ENCODE measurements at places on chromosomes 12 and 14.

GRCh38 chr12:69278814-69279782, 39.7 kb downstream of the CPSF6 start:
- no peak for DNase-seq

DNA sequence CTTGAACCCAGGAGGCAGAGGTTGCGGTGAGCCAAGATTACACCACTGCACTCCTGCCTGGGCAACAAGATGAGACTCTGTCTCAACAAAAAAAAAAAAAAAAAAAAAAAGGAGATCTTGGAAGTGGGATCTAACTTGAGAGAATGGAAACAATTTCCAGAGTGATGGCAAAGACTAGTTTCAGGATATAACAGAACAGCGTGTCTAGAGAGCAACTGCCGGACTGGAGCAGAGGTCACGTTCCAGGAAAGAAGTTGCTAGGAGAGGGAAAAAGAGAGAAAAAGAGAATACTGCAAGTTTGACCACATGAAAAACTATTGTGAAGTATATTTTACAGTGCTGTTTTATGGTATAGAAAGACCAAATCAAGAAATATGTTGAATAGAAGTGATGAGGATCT, 118.0 kb downstream of the MON2 start:
- DNase-seq: no peak

DNA sequence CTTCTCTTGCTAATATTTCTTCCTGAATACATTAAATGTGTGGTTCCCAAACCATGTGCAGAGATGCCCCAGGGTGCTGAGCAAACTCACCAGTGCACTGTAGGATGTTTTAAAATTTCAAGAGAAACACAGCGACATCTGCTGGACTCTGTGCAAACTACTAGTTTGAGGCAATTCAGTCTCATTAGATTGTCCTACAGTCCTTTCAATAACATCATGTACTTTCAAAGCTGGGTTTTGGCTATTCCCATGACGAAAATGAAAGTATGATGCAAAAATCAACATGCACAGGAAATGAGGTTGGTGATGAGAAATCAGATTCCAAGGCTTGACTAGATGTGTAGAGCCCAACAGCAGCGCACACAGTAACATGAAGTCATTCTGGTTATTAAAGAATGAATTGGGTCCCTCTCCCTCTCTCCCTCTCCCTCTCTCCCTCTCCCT, 66.3 kb downstream of the CLIP1 start:
- peak; percentile 28 for DNase-seq

DNA sequence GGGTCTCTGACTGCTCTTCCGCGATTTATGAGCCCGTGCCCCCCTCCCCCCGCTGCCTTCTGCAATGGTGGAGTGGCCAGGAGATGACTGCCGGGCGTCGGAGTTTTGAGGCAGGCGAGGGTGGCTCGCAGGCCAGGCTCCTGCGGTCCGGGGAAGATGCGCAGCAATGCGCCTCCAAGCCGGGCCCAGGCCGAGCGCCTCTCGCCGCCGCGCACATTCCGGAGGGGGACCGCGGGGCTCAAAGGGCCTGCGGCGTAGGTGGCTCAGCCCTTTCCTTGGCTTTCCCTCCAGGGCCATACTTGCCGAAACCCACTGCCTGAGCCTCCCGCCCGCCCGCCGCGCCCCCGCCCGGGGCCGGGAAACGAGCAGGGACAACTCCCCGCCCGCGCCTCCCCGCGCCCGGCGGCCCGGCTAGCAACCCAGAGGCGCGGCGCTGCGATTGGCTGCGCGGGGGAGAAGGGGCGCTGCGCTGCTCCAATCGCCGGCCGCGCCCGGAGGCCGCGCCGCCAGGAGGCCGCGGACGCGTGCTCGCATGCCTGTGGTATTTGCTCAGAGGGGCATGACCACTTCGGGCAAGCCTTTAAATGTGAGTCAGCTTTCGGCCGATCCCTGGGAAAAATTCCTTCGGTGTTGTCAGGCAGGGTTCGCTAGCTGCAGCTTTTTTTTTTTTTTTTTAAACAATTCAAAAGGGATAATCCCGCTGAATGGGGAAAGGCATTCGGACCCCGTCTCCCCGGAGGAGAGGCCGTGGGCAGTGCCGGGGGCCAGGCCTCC, 157.9 kb upstream of the PARP11 start:
- DNase-seq: peak; percentile 69

DNA sequence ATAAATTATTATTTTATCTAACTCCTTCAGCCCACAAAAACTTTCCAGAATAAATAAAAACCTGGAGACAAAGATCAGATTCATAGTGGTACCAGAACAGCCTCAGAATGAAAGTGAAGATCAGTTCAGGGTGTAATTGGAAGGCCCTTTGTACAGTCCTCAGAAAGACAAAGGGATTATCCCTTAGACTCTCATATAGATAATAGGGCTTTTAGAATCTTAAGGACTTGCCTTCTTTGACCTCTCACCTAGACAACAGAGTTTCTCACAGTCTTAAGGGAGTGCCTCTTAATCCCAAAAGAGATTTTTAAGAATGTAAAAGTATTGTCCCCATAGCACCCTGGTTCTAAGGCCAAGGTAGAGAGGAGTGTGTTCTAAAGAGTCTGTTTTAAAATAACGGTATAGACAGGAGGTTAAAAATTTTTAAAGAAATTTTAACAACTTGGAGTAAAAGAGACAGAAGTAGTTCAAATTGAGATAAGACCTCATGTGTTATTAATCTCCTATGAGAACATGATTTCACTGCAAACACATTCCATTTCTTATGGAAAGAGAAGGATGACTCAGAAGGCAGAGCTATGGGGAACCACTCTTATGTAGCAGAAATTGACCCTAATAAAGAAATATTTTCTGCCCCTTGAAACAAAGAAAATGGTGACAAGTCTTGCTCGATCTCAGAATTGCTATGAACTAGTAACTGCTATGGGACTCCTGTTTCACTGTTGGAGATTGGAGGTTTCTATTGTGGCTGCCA, 24.2 kb upstream of the NOVA1 start:
- no peak for DNase-seq

GRCh38 chr12:29563636-29564035, 66.2 kb upstream of the OVCH1 start:
- no peak for DNase-seq

- no peak for DNase-seq
Observed at GRCh38 chr12:110863161-110863560, 16.4 kb downstream of the CCDC63 start.

GRCh38 chr14:63624701-63625100, 17.0 kb downstream of the WDR89 start:
- no peak for DNase-seq

GRCh38 chr12:11075642-11076041, 13.5 kb upstream of the TAS2R46 start:
- DNase-seq: no peak

- no peak for DNase-seq
Observed at GRCh38 chr12:125544960-125545359, 479.7 kb downstream of the AACS start.

DNA sequence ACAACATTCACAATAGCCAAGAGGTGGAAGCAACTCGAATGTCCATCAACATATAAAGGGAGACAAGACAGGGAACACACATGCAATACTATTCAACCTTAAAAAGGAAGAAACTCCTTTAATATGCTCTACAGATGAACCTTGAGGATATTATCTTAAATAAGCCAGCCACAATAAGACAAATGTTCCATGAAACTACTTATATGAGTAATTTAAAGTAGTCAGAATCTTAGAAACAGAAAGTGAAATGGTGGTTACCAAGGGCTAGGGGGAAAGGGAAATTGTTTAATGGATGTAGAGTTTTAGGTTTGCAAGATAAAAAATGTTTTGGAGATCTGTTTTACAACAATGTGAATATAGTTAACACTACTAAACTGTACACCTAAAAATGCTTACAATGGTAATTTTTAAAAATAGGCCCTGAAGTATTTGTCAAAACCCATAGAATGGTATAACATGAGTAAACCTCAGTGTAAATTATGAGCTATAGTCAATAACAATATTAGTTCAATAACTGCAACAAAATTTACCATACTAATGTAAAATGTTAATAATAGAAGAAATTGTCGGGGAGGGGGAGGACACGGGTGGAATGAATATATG, 71.1 kb downstream of the EGLN3 start:
- no peak for DNase-seq

DNA sequence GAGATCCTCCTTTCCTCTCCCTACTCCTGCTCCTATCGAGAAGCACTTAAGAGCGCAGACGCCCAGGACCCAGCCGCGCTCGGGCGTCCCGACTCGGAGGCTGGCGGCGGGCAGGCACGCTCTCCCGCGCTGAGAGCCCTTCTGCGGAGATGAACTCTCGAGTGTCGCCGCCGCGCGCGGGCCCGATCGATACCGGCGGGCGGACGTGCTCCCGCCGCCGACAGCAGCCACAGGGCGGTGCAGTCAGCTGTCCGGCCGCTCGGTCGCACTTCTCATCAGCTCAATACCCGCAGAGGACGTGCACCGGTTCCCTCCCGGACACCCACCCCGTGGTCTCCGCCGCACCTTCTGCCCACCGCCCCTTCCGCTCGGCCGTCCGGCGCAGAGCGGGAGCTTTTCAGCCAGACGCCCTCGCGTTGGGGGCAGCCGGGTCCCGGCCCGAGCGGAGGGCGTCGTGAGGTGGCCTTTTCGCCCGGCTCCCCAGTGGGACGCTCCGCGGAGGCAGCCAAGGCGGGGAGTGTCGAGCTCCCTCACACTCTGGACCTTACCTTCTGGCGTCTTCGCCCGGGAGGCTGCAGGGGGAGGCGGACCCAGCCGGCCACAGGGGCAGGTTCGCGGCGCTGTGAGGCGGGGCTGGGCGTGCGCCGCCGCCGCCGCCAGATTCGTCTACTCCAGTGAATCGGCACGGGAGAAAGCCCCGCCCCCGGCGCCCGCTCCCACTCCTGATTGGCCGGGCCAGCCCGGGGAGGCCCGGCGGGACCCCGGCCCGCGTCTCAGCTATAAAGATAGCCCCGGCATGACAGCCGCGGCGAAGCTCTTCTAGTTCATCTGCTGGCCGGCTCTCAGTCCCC, at the start of gene INSM2:
TSS of gene INSM2 (plus strand) at position 808 of the 851 bp plus-strand sequence. CDS start 89 bp downstream, outside the sequence.
- peak; percentile 68 for DNase-seq

DNA sequence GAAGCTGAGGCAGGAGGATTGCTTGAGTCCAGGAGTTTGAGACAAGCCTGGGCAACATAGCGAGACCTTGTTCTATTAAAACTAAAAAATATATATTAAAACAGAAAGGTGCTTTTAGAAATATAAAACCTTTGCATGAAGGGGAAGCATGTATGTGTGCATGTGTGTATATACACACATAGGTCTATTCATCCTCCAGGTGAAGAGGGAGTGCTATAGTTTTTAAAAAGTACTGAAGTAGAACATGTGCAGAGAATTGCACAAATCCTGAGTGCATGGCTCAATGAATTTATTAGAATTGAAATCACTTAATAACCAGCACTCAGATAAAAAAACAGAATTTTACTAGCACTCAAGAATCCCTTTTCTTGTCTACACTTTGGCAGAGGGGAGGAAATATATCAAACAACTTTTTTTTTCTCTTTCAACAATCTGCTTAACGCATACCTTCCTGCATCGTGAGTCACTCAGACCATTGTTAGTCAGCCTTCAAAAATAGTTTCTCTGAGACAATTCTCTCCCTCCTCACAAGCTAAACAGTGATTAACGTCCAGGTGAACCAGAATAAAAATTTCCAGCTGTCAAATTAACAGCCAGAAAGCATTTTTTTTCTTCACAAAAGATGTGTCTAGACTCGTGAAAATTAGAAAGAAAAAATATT, 17.7 kb upstream of the NEDD1 start:
- DNase-seq: no peak

GRCh38 chr14:101507836-101508150, 53.5 kb upstream of the DIO3 start:
- no peak for DNase-seq

- no peak for DNase-seq
Observed at GRCh38 chr14:89813617-89814031, 140.9 kb downstream of the EFCAB11 start.

DNA sequence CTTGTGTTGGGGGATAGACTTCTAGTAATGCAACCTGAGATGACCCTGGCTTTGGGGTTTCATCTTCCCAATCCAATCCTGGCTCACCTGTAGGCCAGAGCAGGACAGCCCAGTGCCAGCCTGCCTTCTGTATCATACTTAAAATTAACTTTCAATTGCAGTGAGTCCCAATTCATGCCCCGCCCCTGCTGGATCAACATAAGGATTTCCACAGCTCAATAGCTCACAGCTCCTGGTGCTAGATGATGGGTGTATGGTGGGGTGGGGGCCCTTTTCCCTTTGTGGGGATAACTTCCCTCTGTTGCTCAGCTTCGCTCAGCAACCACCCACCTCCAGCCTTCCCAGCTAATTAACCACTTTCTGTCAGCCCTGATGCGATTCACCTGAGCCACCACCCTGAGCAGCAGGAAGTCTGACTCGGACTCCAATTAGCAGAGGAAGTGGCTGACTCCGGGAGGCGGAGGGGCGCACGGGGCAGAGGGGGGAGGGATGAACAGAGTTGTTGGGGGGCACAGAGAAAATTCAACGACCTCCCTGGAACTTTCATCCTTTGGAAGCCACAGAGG, 24.3 kb upstream of the CHGA start:
- no peak for DNase-seq

DNA sequence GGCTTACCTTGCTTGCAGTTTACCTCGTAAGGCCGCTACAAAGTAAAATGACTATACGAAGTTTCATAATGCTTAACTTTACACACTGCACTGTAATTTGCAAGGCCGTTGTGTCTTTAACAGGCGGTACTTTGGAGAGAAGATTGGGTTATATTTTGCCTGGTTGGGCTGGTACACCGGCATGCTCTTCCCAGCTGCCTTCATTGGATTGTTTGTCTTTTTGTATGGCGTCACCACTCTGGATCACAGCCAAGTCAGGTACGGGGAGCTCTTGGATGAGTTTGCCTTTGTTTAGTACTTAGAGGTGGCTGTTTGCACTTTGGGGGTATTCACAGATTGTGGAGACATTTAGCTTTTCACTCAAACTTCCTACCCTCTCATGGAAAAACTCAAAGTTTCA, 167.8 kb downstream of the SLC5A8 start:
- no peak for DNase-seq

GRCh38 chr12:14681625-14682024, 14.8 kb downstream of the GUCY2C start:
- no peak for DNase-seq

DNA sequence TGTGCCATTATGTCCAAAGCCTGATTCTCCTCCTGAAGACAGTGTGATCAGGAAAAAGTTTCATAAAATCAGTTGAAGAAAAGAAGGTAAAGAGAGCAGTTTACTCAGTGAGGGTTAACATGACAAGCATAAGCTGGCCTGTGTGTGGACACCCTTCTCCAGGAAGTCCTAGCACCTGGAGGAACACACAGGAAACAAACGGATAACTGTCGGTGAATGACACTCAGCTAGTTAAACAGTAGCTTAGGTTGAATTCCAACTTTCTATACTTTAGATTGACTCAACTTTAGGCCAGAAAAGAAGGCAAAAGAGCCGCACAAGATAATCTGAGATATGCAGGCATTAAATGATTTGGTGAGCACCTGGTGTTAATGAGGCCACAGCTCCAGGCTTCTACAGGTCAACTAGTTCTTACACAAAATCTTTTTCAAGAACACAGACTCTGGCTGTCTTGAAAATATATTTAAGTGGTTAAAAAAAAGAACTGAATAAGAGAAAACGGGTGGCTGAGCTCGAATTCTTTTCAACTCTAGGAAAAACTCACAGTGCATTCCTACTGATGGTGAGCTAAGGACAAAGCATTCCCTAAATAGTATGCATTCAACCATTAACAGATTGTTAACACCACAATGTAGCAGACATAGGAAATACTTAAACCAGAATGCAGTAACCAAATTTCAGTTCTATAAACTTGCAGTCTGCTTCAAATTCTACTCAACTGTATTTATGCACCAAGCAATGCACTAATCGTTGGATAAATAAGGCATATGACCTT, 56.9 kb upstream of the TSPAN8 start:
- no peak for DNase-seq

- no peak for DNase-seq
Observed at GRCh38 chr14:90502760-90503159, 105.9 kb downstream of the CALM1 start.
